Activated T-cell treated with anti-CD3 and anti-CD28 coated beads for 24 hours (primary cell): ENCODE measurements at places on chromosomes 7 and 10.

DNA sequence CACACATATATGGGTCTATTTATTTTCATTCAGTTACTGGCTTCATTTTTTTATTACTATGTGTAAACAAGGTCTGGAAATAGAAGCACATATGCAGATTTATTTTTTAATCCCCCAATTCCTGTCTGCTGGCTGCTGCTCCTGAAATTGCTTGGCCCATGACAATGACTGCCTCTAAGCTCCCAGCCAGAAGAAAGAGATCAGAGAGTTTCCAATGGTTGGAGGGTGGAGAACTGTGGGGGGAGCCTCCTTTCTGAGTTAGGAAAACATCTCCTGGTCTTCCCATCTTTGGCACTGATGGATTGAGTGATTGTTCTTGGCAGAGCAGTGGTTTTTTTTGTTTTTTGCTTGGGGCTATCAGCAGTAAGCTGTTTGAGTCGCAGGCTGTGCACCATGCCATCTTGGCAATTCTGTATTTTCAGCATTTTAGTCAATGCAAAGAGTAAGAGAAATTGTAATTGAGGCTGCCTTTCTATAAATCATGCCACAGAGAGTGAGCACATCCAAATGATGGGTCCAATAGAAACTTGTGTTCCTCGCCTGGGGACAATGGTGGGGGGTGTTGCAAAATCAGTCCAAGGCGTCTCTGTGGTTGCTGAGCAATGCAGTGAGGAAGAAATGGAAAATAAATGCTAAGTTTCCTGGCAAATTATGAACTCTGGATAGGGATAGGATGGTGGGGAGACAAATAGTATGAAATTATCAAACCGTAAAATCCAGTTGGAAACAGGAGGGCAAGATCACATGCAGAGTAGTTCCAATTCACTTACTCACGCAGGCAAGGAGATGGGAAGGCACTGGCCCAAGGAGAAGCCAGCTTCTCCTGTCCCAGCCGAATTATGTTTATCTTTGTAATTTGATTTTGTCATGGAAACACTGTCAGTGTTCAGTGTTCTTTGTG lies 382.4 kb downstream of the SORCS3 start:
- no peak for DNase-seq

GRCh38 chr10:110327262-110327914 lies 22.7 kb upstream of the SMNDC1 start:
- no peak for DNase-seq

GRCh38 chr10:77416311-77417135 lies 221.1 kb downstream of the KCNMA1 start:
- DNase-seq, result no peak

DNA sequence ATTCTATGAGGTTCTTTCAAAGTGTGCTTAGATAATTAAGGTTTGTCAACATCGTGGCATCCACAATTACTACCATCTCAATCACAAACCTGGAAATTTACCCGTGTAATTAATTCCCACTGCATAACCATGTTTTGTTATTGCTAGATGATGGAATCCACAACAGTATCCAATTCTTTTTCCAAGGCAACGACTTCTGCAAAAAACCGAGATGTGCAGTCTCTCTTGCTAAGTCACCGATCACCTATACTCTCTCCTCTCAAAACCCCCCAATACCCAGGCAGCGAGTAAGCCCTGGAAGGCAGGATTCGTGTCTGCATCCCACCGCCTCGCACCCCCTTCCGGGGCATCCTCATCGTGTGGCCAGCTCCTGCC lies 678 bp upstream of the EIF4H start:
- DNase-seq, result no peak

GRCh38 chr10:71072131-71072822 lies 140.1 kb upstream of the UNC5B start:
- no peak for DNase-seq

- no peak for DNase-seq
Observed at GRCh38 chr10:84706875-84707274, 378.5 kb downstream of the CCSER2 start.
